ENCODE measurements at places on chromosomes 5 and 9.
A peak's percentile ranks its signal among the peaks of the same experiment; 100 is the strongest.

- DNase-seq: peak; percentile 57
These were observed 9.1 kb downstream of the TYRP1 start for GRCh38 chr9:12702160-12702758.

GRCh38 chr9:84748112-84748511 lies 78.6 kb downstream of the NTRK2 start:
- no peak for DNase-seq

DNA sequence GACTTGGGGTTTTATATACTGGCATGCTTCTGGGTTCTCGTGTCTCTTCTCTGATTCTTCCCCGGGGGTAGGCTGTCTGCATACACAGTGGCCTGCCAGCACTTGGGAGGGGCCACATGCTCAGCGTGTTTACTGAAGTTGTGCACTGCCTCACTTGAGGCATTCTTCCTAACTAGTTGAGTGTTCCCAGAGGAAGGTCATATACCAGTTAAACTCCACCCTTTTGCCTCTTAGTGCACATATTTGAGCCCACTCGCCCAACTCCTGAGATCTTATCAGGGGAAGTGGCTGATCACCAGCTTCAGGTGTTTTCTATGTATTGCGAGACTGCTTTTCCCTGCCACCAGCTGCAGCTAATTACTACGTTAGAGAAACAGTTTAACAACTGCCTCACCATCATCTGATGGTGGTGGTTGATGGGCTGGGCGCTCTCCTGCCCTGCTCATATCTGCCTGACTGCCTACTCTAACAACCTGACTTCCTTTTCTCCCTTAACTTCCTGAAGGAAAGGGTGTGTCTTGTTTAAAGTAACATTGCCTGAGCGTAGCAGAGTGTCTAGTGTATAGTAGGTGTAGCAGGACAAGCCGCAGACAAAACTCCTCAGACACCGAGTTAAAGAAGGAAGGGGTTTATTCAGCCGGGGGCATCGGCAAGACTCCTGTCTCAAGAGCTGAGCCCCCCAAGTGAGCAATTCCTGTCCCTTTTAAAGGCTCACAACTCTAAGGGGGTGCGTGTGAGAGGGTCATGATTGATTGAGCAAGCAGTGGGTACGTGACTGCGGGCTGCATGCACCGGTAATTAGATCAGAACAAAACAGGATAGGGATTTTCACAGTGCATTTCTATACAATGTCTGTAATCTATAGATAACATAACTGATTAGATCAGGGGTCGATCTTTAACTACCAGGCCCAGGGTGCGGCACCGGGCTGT lies 60.1 kb upstream of the CLINT1 start:
- peak; percentile 52 for DNase-seq

DNA sequence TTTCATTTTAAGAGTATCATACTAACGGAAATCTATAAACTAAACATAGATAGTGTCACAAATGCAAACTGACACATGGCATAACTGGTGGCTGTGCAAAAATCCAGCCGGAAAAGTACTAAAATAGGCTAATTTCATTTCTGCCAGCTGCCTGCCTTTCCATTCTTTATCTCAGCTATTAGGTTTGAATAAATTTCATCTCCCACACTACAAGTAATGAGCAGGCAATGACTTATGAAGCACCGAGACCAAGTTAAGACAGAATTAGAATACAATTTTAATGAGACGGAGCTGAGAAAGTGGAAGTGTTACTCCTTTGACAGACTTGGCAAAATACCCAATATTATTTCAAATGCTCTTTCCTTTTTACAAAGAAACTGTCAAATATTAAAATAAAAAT lies 258.8 kb upstream of the ZNF608 start:
- no peak for DNase-seq

DNA sequence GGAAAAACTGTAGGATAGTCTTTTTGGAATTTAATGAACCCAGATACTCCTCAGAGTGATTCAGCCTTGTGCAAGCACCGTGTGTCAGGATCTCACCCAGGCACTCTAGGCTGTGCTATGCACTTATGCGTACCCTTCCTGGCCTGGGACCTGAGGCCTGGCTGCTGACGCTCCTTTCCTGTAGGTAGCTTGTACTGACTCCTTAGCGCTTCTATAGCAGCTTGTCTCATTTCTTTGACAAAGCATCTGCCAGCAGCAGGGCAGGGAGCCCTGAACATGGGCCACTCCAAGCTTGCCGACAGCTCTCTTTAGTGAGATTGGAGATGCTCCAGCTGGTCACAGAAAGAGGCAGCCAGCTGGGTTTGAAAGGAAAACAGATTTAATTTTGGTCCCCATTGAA lies 147.3 kb downstream of the SGCD start:
- peak; percentile 20 for DNase-seq

DNA sequence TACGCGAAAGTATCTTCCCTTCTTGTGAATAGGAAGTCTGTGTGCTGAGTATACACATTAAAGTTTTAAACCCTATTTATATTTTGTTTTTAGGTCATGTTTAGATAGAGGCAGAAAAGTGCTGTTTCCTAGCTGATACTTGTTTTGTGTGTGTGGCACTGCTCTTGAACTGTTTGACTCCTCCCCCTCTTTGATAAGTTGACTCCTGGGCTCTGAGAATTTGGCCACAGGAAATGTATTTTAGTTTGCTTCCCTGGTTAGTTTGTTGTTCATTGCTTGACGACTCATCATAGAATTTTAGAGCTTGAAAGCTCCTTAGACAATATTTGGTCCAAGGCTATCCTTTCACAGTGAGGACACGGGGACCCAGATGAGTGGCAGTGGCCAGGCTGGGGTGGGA lies 2.0 kb upstream of the CDC14B start:
- DNase-seq: no peak

Data from bronchial epithelial cell (primary cell).